NCI-H187 (cell line): ENCODE measurements at places on chromosomes 12 and 14.

GRCh38 chr12:47778881-47779280 is 5.8 kb downstream of the SLC48A1 start:
- no peak for DNase-seq

- DNase-seq = no peak
Observed at GRCh38 chr14:46464341-46464740, 187.2 kb downstream of the RPL10L start.

GRCh38 chr14:34502545-34503225 is 36.8 kb downstream of the EAPP start:
- no peak for DNase-seq

GRCh38 chr14:88256997-88257950 is 65.8 kb downstream of the KCNK10 start:
- DNase-seq = no peak

DNA sequence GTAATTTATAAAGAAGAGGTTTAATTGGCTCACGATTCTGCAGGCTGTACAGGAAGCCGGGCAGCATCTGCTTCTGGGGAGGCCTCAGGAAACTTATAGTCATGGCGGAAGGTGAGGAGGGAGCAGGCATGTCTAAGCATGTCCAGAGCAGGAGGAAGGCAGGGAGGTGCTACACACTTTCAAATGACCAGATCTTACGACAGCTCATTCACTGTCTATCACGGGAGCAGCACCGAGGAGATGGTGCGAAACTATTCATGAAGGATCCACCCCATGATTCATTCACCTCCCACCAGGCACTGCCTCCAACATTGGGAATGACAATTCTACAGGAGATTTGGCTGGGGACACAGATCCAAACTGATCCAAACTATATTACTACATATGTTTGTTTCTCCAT is 10.0 kb downstream of the SFSWAP start:
- no peak for DNase-seq

DNA sequence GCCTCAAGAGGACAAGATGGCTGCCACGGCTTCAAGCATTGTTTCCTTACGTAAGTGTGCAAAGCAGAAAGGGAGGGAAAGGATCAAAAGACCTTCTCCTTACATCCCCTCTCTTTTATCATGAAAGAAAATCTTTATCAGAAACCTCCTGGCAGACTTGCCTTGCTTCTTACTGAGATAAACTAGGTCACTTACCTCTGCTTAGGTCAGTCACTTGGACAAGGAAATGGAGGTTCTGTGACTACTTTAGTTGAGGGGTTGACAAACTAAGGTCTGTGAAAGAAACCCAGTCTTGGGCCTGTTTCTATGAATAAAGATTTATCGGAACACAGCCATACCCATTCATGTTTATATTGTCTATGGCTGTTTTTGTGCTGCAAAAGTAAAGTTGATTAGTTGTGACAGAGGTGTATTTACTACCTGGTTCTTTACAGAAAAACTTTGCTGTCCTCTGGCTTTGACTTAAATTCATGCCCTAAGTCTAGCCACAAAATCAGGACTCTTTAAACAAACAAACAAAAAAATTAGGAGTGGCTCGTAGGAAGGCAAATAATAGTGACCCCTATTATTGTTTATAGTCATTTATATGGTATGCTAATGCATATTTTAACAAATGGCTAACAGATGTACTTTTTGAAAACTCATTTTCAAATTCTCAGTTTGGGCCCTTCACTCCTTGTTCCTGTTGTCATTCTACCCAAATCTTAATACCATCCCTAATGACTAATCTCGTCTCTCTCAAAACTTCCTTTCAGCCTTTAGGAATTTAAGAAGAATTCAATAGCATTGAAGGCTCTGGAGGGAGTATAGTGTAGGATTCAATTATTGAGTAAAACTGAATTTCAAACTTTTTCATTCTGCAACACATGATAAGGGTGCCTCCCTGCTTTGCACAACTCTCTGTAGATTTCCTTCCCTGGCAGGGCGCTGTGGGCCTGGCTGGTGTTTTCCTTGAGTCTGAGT is 42.0 kb upstream of the ATP2B1 start:
- DNase-seq = no peak

GRCh38 chr12:38124247-38125012 is 192.1 kb upstream of the ALG10B start:
- DNase-seq = no peak

DNA sequence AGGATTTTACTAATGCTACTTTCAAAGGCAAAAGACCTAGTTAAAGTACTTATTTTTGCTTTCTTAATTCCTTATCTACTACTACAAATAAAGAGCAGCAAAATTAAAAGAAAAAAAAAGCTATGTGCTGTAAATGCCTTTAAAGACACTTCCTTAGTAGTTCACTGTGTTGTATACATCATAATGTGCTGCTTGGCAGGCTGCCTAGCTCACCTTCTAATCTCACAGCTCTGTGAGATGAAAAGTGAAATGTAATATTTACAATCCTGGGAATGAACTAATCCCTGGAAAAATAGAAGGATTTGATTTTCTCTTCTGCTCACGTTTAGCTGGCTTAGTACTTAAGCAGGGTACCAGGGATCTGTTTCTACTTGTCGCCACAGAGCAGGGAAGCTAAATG is 184.4 kb upstream of the ALG10B start:
- no peak for DNase-seq

DNA sequence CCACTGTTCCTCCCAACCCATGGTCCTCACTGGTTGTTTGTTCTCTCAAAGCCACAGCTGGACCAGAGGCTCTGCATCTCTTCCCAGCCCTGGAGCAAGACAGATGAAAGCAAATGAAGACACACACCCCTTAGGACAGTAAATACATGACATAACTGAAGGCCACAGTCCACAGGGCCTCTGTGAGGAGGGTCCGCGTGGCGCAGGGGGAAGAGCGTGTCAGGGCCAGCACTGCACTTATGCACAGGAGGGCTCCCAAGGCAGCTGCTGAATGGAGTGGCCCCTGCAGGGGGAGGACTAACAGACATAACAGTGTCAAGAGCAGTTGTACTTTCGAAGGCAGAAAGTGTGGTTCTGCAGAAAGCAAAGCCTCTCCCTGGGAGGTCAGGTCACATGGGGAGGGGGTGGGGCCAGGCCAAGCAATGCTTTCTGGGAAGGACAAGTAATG is 79.9 kb downstream of the CHGA start:
- no peak for DNase-seq

GRCh38 chr12:11209113-11209512 is 22.4 kb upstream of the TAS2R42 start:
- no peak for DNase-seq

DNA sequence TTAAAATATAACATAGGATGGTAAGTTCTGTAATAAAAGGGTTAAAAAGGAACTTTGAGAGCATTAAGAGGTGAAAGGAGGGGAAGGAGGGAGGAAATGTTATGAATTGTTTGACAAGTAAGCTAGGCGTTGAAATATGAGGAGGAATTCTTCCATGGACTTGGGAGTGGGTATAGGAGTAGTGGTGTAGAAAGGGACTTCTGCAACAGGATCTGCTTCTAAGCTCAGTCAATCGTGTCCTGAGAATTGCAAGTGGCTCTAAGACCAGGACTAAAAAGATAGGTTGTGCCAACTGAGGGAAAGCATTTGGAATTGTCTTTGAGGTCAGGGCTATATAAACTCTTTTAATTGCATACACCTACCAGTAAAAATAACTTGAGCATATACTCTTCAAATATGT is 74.1 kb upstream of the SLC38A2 start:
- DNase-seq = peak; percentile 71

DNA sequence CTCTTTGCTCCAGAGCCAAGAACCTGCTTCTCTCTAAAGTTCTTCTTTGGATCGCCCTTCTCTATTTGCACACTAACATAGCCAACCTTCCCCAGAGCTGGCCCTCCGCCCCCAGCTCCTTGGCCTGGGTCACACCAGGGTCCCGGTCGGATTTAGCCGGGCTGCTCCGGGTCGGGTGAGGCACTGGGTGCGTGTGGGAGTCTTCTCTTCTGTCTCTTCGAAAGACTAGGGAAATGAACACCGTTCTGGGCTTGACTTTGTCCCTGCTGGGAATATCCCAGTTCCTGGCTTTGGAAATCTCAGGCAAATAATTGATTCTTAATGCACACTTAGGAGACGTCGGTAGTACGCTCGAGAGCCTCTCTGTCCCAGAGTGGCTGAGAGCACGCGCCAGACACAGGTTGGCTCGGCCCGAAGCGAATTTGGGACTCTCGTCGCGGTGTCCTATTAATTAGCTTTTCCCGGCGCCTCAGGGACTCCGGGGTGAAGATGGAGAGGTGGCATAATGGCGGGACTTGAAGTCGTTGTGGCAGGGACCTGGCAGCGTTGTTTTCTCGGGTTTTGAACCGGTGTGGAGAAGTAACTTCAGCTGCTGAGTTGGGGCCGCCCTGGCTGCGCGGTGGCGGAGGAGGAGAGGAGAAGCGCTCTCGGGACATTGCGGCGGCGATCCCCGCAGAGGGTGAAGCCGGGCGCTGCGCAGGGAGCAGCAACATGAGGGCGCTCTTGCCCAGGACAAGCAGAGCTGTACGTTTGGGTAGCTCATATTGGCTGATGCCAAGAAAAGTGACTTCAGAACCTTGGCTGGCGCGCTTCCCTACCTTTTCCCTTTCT is 7.5 kb downstream of the FOXG1 start:
- peak; percentile 75 for DNase-seq

- DNase-seq = no peak
Observed at GRCh38 chr12:98807187-98807586, 162.1 kb downstream of the APAF1 start.

GRCh38 chr12:8687846-8688601 is 9.8 kb upstream of the RIMKLB start:
- peak; percentile 6 for DNase-seq

- no peak for DNase-seq
Observed at GRCh38 chr12:122665349-122665748, 37.8 kb downstream of the HCAR2 start.

- DNase-seq = no peak
Observed at GRCh38 chr12:26212988-26213387, 17.6 kb downstream of the SSPN start.

- no peak for DNase-seq
Observed at GRCh38 chr12:46749322-46749721, 76.5 kb downstream of the SLC38A4 start.

GRCh38 chr12:110203546-110203945 is 77.5 kb upstream of the ATP2A2 start:
- DNase-seq = no peak

DNA sequence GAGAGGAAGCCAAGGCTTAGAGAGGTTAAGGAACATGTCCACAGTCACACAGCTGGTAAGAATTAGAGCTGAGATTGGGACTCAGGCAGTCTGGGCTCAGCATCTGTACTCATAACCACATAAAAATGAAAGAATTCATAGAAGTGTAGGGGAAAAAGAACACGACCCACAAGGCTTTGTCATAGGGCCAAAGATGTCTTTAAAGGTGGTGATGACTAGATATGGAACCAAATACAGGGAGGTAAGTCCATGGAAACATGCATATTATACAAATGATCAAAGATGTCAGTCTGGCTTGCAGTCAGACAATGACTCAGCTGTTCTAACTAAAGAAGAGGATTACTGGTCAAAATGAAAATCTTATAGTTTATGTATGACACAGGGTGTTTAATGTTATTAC is 7.2 kb upstream of the SSPN start:
- no peak for DNase-seq

DNA sequence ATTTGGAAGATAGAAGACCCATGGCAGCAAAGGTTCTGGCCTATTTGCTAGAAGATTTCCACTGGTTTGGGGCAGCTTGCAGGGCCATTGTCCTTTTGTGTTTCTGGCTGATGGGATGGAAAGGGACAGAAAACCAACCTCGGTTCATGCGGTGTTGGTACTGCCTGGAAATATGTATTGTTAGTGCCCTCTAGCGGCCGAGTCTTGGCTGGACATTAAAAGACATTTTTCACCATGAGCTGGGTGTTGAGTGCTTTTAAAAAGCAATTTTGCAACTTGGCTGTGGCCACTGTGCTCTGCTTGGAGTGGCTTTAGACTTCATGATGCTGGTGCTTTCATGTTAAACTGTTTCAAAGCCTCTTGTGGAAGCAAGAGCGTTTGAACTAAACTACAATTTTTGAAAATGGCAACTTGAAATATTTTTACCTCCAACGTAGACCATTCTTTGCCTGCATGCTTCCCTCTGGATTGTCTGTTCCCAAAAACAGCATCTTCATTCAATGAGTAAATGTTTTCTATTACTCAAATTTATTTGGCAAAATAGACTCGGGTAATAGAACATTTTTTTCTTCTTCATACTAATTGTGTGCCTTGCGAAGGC is 102.7 kb upstream of the TBX5 start:
- DNase-seq = peak; percentile 74
